HS-5 (cell line): ENCODE measurements at places on chromosomes 2 and 18.

DNA sequence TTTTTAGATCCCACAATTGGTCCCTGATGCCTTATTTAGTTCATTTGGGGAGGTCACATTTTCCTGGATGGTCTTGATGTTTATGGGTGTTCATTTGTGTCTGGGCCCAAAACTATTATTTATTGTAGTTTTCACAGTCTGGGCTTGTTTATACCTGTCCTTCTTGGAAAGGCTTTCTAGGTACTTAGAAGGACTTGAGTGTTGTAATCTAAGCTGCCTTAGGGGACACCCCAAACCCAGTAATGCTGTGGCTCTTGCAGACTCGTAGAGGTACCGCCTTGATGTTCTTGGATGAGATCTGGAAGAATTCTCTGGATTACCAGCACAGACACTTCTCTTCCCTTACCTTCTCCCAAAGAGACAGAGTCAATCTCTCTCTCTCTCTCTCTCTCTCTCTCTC lies 25.0 kb upstream of the ITSN2 start:
- DNase-seq: no peak

GRCh38 chr2:106020032-106020431 lies 174.1 kb downstream of the UXS1 start:
- DNase-seq: no peak

DNA sequence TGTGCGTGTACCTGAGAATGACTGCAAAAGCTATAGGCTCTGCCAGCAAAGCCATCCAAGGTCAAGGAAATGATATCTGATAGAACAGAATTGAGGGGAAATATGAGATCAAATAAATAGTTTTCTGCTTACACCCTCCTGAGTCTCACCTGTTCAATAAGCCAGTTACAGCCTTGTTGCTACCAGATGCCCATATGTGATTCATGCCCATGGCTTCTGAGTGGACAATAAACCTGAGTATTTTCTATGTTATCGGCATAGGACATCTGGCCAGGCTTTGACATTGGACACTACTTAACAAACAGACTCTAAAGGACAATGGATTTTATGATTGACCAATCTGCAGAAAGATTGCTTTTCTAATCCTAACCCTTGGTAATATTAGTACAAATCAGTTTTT lies 297.9 kb downstream of the LRATD1 start:
- DNase-seq: no peak

GRCh38 chr18:62954366-62954765 lies 239.0 kb downstream of the PHLPP1 start:
- DNase-seq: no peak
